SHP77 (cell line): ENCODE measurements at places on chromosomes 12 and 14.

DNA sequence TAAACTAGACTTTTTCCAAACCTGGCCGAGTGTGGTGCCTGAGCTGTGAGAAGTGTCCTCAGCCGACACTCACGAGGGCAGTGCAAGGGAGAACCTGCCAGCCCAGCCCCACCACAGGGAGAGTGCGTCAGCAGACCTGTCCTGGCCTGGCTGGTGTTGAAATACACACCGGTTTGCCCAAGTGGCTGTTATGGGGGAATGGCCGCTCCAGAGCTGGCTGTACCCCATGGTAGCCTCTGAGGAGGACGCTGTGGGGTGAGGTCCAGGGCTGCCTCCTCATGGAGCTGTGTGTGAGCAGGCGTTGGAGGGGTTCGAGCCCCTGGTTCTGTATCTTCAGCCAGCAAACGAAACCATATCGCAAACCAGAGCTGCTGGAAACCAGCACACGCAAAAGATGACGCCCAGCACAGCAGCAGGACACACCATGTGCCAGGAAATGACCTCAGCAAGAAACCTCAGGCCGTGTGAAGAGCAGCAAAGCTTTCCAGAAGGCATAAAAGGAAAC is 9.4 kb downstream of the ANKRD9 start:
- DNase-seq = no peak

GRCh38 chr12:25151476-25151875 is 43.5 kb downstream of the DNAI7 start:
- peak; percentile 24 for DNase-seq

DNA sequence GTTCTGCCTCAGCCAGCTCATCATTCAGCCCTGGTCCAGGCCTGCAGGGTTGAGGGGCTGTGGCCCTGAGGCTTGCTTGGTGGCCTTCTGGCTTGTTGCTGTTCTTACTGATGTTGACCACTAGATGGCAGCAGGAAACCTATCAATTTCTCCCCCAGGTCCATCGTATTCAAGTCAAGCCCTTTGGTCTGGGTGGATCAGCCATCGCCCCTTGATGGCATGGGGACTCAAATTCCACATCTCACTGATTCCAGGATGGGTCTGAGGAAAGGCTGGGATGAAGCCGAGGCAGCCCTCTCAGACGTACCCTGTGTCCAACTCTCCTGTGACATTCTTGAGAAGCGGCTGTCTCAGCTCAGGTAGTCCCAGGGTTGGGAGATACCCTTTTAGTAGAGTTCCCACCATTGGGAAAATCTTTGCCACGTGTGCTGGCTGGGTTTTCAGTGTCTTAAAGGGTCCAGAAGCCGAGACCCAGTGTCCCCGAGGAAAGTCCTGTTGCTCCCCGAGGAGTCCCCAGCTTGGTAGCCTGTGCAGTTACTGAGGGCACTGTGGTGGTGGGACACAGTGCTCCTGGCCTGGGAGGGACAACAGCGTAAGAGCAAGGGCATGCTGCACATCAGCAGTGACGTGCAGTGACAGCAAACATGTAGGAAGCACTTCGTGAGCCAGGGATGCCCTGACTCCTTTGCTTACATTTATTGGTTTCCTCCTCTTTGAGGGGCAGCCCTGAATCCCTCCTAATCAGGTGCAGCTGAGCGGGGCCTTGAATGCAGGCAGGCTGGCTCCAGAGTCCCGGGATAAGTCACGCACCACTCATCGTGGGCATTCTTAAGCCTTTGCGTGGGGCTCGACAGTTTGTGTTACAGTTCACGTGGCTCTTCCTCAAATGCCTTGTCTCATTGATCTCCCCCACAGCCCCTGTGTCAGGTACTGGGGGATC is 58.6 kb downstream of the TSPAN9 start:
- DNase-seq = peak; percentile 36

GRCh38 chr12:7154901-7155470 is 24.8 kb downstream of the CLSTN3 start:
- no peak for DNase-seq

- DNase-seq = no peak
Observed at GRCh38 chr12:51887476-51888315, at the start of gene ANKRD33. TSS of gene ANKRD33 (plus strand) at chr12:51888103. CDS start at chr12:51888187, 84 bp downstream.

GRCh38 chr12:54442961-54443360 is 23.9 kb upstream of the ITGA5 start:
- DNase-seq = no peak

- DNase-seq = no peak
Observed at GRCh38 chr14:84750284-84750683, 779.7 kb upstream of the FLRT2 start.

- no peak for DNase-seq
Observed at GRCh38 chr12:52494518-52494917, 1.5 kb upstream of the KRT6A start.

- DNase-seq = no peak
Observed at GRCh38 chr14:90045616-90046015, 16.2 kb upstream of the KCNK13 start.
